ENCODE measurements at places on chromosomes 1 and 21. TPM values are rescaled to one million over a fixed set of nuclear protein-coding genes. Genes with fewer than 3 reads are reported as not detected.

The UMODL1 gene
- not detected for total RNA-seq

The KHDRBS1 gene
- total RNA-seq, result 60.9 TPM

The VCAM1 gene
- 24.5 TPM for total RNA-seq

The CELA2B gene
- not detected for total RNA-seq

The REN gene
- total RNA-seq, result not detected

The FAM76A gene
- total RNA-seq, result 9.9 TPM

The ZBTB8B gene
- total RNA-seq, result under 0.01 TPM

The DPT gene
- total RNA-seq, result not detected

The CCDC30 gene
- total RNA-seq, result 0.28 TPM

The AIM2 gene
- total RNA-seq, result not detected

The LAX1 gene
- 0.19 TPM for total RNA-seq

The GIPC2 gene
- 55.5 TPM for total RNA-seq

The LCE1D gene
- not detected for total RNA-seq

The CFAP107 gene
- not detected for total RNA-seq

The FABP3 gene
- 1.1 TPM for total RNA-seq

The PDPN gene
- total RNA-seq, result 65.0 TPM

The CRP gene
- not detected for total RNA-seq

The LRRC38 gene
- total RNA-seq, result 0.09 TPM

The ACTL8 gene
- not detected for total RNA-seq

The AMIGO1 gene
- 0.65 TPM for total RNA-seq

The CACHD1 gene
- 7.3 TPM for total RNA-seq

The DNAJC6 gene
- total RNA-seq, result 11.9 TPM

The CFAP74 gene
- total RNA-seq, result not detected

The SPRR2F gene
- total RNA-seq, result not detected

The AGBL4 gene
- not detected for total RNA-seq

The TTC22 gene
- total RNA-seq, result not detected

The CNIH3 gene
- 1.4 TPM for total RNA-seq

The MCOLN2 gene
- total RNA-seq, result 0.05 TPM

The WDR64 gene
- 0.17 TPM for total RNA-seq

All from dermis blood vessel endothelial cell (primary cell).